ENCODE measurements at places on chromosomes 12 and 14.

DNA sequence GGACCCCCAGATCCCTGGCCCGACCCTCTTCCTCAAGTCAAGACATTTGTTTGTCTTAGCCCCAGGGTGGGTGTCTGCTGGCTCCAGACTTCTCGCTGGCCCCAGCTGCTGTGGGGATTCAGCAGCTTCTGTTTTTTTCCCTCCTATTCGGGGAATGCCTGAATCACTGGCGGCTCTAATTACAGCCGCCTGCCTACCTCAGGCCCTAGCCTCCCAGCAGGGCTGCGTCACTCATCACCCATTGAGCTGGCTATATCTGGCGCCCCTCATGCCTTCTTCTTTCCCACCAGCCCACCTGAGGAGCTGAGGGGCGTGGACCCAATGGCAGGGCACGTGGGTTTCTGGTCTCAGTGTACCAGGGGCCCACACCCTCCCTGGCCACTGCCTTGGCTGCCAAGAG lies 10.1 kb downstream of the KRT80 start:
- no peaks in the 10 kb centered on the region for H3K4me1 ChIP-seq
- no peak for DNase-seq
- no peaks in the 10 kb centered on the region for H3K36me3 ChIP-seq

DNA sequence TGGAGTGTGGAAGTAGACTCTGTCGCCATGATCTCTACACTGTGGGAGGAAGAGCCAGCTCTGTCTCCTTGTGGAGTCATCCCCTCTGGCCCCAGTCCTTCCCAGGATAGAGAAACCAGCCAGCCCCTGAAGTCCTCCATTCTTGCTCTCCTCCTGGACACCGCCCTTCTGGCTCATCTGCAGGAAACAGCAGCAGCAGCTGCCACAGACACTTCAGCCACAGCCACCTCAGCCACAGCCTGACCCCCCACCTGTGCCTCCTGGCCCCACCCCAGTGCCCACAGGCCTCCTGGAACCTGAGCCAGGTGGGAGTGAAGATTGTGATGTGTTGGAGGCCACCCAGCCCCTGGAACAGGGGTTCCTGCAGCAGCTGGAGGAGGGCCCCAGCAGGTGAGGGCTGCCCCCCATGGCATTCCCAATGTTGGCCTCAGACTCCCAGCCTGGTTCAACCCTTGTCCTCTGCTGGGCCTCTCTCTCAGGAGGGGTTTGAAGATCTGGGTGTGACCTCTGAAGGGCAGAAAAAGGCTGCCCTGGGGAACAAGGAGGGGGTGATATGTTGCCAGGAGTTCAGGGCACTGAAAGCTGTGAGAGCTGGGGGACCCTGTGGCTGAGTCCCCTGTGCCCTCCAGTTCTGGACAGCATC lies 10.5 kb downstream of the PRPF40B start:
- no peaks in the 10 kb centered on the region for H3K27me3 ChIP-seq
- DNase-seq, result no peak
- H3K36me3 ChIP-seq, result peaks cover 5% of the 10 kb centered on the region
- peaks cover 19% of the 10 kb centered on the region for H3K4me1 ChIP-seq
- no peak overlapping the region for H3K4me3 ChIP-seq

GRCh38 chr14:33362934-33363333 lies 424.3 kb downstream of the NPAS3 start:
- no peaks in the 10 kb centered on the region for H3K27me3 ChIP-seq
- no peaks in the 10 kb centered on the region for H3K4me1 ChIP-seq
- no peak overlapping the region for H3K4me3 ChIP-seq
- no peaks in the 10 kb centered on the region for H3K36me3 ChIP-seq
- no peak for DNase-seq
- no peak overlapping the region for H3K27ac ChIP-seq

- no peak overlapping the region for H3K27ac ChIP-seq
- H3K36me3 ChIP-seq, result no peaks in the 10 kb centered on the region
- H3K4me1 ChIP-seq, result no peaks in the 10 kb centered on the region
Measured at GRCh38 chr12:22578328-22578727, 34.0 kb upstream of the C2CD5 start.

- no peaks in the 10 kb centered on the region for H3K27me3 ChIP-seq
- no peaks in the 10 kb centered on the region for H3K36me3 ChIP-seq
- DNase-seq, result no peak
- H3K27ac ChIP-seq, result no peak overlapping the region
Measured at GRCh38 chr14:86521031-86521730, 991.2 kb downstream of the FLRT2 start.

Measured in T-cell (primary cell).